ENCODE measurements at places on chromosomes 3 and 15.

- DNase-seq, result no peak
These were observed 691 bp downstream of the SENP7 start for GRCh38 chr3:101512396-101512645.

DNA sequence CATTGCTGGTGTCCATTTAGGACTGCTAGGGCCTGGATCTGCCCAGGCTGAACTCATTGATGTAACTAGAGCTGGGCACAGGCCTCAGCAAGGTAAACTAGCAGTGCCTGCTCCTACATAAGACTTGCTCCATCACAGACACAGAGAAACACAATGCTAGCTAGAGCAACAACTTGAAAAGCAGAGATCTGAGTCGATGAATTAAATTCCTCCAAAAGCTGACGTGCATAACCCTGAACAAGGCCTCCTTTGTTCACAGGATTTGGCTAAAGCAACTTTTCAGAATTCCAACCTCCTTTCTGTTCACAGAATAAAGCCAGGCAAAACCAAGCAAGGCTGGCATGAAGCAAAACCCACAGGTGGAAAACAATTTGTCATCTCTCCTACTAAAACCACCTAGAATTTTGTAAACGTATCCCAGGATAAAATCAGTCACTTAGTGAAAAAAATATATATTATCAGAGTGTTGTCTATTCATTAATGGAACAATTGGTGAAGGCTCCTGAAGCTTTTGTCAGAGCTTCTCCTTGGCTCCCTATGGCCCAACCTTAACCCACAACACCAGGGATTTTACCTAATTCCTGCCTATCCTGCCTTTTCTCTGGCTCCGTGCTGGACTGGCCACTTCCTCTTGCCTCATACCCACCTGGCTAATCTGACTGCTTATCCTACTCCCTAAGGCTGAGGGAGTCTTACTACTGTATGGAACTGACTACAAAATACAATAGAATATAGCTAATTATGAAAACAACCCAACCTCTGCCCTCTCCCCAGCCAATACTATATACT is 39.9 kb downstream of the PLCH1 start:
- DNase-seq, result no peak

- DNase-seq, result no peak
These were observed 8.2 kb downstream of the PCSK6 start for GRCh38 chr15:101481381-101481705.

- DNase-seq, result no peak
These were observed 16.3 kb downstream of the TMEM43 start for GRCh38 chr3:14141144-14141543.

DNA sequence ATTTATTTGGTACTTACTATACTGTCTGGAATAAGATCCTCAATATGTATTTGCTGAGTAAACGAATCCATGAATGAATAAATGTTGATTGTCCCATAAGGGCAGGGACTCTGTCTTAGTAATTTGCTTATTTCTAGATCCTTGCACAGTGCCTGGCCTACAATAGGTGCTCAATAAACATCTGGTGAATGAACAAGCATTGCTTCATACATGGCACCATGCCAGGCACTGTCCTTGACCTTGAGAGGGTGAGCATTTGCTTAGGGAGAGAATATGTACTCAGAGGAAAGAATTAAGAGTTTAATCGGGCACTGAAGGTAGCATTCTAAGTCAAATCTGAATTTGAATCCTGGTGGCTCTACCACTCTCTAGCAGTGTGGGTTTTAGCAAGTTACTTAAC is 282.1 kb downstream of the THSD4 start:
- DNase-seq, result no peak

- DNase-seq, result no peak
These were observed 34.5 kb upstream of the C3orf70 start for GRCh38 chr3:185187391-185187790.

- DNase-seq, result no peak
These were observed 274.0 kb downstream of the BBX start for GRCh38 chr3:107796791-107797190.

- DNase-seq, result no peak
These were observed 391.4 kb upstream of the FRG2C start for GRCh38 chr3:75272691-75273090.

- no peak for DNase-seq
These were observed 3.9 kb upstream of the RNU6-1 start for GRCh38 chr15:67843571-67844387.

GRCh38 chr3:13235079-13235478 is 161.8 kb upstream of the IQSEC1 start:
- DNase-seq, result no peak

DNA sequence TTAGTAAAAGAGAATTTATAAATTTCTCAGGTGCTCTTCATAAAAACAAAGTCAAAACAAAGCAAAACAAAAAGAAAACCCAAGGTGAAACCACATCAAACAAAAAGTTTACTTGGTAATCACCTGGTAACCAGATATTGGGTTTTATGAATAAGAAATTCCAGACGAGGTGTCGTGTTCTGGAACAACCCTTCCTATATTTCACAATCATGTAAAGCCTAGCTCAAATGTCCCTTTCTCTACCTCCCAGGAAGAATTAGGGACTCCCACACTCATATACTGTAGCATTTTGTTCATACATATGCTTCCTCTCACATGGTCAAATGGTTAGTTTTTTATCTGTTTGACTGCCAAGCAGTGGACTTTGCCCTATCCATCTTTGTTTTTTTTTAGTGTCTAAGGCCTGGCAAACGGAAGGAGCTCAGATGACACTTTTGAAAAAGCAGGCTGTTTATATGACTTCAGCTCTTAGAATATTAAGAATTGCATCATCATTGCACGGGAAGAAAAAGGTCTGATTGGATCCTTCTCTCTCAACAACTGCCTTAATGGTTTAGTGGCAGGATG is 326.7 kb upstream of the TBL1XR1 start:
- DNase-seq, result no peak

DNA sequence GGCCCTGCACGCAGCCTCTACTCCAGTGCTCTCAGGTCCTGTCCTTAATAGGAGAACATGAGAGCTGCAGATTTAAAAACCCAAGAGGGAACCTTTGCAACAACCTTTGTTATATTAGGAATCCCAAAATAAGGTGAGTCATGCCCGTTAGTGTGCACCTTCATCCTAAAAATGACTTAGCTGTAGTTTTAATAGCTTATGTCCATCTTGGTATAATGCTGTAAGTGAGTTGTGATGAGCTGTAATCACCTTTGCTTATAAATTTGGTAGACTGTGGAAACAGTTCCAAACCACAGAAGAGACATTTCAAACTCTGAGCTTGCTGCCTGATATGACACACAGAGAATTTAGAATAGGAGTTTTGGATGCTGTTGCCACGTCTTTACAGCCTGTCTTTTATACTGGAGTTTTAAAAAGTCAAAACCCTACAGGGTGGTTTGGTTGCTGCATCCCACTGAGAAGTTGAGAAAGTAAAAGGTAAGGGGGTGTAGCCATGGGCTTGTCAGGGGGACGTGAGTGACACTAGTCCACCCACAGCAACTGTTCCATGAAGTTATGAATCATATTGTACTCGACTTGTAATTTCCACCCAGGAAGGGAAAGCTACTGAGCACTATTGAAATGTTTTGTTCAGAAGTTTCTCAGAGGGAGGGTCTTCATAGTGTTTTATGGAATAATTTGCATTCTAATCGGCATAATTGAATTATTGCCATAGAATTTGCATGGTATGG is 27.4 kb upstream of the CD47 start:
- DNase-seq, result no peak

- no peak for DNase-seq
These were observed 141.0 kb upstream of the MYRIP start for GRCh38 chr3:39668420-39668819.

- no peak for DNase-seq
These were observed 50.9 kb downstream of the TCF12 start for GRCh38 chr15:56969265-56969895.

GRCh38 chr3:188916934-188917401 is 254.8 kb upstream of the TPRG1 start:
- DNase-seq, result no peak

DNA sequence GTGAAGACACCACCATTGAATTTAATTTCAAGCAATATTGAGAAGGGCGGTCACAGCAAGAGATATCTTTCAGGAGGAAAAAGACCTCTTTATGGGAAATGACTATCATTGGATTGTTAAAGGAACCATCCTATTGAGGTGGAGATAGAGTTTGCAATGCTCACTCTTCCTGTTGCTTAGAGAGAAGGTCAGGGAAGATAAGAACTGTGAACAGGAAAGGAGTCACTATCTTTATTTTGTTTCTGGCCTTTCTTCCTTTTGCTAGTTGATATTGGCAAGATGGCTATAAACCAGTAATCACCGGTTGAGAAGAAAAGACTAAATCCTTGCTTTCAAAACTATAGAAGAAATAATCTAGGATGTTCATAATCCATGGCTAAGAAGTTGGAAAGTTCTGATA is 112.1 kb upstream of the TMEM108 start:
- no peak for DNase-seq

- no peak for DNase-seq
These were observed 247.4 kb downstream of the GABRG3 start for GRCh38 chr15:27218426-27218825.

DNA sequence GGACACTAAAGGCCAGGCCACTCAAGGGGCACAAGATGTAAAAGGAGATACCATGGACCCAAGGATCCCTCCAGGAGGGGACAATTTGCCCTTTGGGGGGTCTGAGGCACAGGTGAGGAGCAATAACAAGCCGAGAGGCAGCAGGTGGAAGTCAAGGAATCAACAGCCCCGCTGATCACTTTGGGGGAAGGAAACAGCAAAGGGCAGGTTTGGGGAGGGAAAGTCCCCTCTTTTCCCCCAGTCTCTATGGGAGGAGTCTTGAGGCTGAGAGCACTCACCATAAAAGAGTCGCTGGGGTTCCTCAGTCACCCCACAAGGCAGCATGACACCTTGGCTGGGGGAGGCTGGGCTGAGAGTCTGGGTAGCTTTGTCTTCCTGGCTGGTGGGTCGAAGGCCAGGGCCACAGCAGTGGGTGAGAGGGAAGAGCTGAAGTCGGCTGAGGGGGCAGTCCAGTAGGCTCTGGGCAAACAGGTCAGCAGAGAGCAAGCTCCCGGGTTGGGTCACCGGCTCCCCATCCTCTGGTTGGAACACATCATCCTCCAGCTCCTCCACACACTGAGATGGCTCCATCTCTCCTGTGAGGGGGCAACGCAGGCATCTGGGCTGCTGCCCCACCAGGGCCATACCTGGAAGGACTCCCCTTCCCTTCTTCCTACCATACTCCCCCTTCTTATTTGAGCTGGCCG is 3.0 kb downstream of the BMF start:
- no peak for DNase-seq

GRCh38 chr3:152458376-152459117 is 189.8 kb downstream of the MBNL1 start:
- no peak for DNase-seq

DNA sequence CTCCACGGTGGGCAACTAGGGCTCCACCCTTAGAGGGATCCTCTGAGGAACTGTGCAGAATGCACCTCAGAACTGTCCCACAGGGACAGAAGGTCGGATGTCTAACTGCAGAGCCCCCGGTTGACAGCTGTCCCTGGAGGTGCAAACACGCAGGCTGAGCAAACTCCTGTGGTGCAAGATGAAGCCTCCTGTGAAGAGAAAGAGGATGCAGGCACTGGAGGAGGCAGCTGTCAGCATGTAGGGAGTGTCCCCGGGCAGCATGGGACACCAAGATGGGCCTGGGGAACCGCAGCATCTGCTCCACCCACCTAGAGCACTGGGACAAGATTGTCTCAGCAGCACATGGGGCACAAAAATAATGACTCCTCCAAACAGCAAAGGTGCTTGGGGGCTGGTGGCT is 258.9 kb downstream of the ABHD5 start:
- no peak for DNase-seq

DNA sequence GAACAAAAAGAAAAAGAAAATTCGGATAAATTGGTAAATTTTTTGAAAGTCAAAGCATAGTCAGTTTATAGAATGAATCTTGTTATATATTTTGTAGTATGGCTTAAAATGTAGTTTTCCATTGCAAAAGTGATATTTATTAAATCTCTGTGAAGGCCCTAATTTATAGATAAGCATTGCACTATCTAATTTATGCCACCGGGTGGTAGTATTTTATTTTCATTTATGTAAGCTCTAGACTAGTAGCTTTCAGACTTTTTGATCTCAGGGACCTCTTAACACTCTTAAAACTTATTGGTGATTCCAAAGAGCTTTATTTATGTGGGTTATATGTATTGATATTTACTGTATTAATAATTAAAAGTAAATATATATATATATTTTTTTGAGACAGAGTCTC is 133.9 kb upstream of the LRRFIP2 start:
- DNase-seq, result no peak

- no peak for DNase-seq
These were observed 242.5 kb downstream of the IGSF11 start for GRCh38 chr3:118792191-118792590.

- no peak for DNase-seq
These were observed 24.8 kb downstream of the ANAPC13 start for GRCh38 chr3:134460965-134461364.

DNA sequence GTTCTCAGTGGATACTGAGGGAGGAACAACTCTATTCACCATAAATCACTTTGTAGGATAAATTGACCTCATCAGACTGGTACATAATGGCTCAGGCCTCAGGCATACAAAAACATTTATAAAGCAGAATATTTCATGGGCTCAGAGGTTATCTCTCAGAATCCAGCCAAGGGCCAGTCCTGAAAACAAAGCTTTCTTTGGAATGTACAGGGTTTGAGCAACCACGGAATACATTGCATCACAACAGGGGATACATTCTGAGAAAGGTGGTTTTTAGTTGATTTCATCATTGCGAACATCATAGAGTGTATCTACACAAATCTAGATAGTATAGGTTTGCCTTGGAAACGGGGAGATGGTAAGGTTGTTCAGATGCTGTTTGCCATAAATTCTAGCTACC is 33.4 kb upstream of the CTDSPL2 start:
- no peak for DNase-seq

GRCh38 chr15:90708516-90708915 is 8.6 kb upstream of the BLM start:
- DNase-seq, result no peak

DNA sequence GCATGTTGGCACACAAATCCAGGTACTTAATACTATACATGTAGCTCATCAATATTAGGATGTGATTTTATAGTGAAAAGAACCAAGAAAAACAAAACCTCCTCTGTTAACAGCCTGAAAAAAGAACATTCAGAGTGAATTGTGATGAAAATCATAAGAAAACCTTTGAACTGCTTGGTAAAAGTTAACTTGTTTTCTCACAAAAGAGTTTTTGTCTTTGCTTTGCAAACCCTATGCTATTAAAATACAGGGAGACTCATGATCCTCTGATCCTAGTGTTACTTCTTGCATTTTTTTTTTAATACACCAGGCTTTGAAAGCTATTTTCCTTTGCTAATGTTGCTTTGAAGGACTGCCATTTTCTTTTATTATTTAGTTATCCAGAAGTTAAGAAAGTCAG is 23.7 kb downstream of the QTRT2 start:
- no peak for DNase-seq
